ENCODE measurements at places on chromosomes 5 and 9. TPM values are rescaled to one million over a fixed set of nuclear protein-coding genes. Genes with fewer than 3 reads are reported as not detected.

DNA sequence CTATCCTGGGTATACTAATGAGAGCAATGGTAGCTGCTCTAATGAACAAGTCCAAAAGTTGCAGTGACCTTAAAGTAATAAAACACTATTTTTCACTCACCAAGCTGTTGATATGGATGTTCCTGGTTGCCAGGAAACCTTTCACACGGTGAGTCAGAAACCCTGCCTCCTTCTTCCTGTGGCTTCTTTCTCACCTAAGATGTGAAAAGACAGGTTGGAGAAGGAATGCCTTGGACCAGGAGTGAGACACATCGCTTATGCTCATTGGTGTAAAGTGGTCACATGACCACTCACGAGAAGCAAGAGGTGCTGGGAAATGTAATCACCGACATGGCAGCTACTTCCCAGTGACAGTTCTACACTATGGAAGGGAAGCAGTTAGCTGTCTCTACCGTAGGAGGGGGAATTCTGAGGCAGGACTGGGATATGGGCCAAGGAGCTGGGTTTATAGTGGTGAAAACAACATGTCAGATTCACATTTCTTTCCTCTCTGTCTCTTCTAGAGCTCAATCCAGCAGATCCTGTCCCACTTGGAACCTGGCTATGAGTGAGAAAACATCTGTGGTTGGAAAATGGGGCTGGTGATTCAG lies 320.4 kb upstream of the KLF4 start:
- no peaks in the 10 kb centered on the region for H3K36me3 ChIP-seq
- H3K4me1 ChIP-seq, result no peaks in the 10 kb centered on the region
- H3K4me3 ChIP-seq, result no peak overlapping the region
- DNase-seq, result no peak
- no peak overlapping the region for H3K27ac ChIP-seq

- H3K27ac ChIP-seq, result no peak overlapping the region
- H3K36me3 ChIP-seq, result no peaks in the 10 kb centered on the region
- no peaks in the 10 kb centered on the region for H3K4me1 ChIP-seq
- no peak for DNase-seq
- peaks cover 5% of the 10 kb centered on the region for H3K27me3 ChIP-seq
These were observed 131.1 kb upstream of the NR4A3 start for GRCh38 chr9:99690573-99690972.

- no peaks in the 10 kb centered on the region for H3K4me1 ChIP-seq
- no peaks in the 10 kb centered on the region for H3K36me3 ChIP-seq
- DNase-seq, result peak; percentile 27
These were observed 63.6 kb upstream of the SLC28A3 start for GRCh38 chr9:84404095-84404686.

GRCh38 chr5:151215546-151215880 lies 8.4 kb downstream of the CCDC69 start:
- DNase-seq, result no peak
- peaks cover 72% of the 10 kb centered on the region for H3K4me1 ChIP-seq
- H3K4me3 ChIP-seq, result peak overlapping the region; percentile 82
- H3K36me3 ChIP-seq, result peaks cover 17% of the 10 kb centered on the region
- peak overlapping the region; percentile 97 for H3K27ac ChIP-seq
- no peaks in the 10 kb centered on the region for H3K27me3 ChIP-seq

DNA sequence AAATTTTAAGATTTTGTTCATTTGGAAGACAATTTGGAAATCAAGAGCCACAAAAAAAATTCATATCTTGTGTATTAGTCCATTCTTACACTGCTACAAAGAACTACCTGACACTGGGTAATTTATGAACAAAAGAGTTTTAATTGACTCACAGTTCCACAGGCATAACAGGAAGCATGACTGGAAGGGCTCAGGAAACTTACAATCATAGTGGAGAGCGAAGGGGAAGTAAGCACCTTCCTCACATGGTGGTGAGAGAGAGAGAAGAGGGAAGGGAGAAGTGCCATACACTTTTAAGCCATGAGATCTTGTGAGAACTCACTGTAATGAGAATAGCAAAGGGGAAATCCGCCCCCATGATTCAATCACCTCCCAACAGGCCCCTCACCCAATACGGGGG lies 274.4 kb downstream of the KCNN2 start:
- DNase-seq, result no peak
- H3K4me1 ChIP-seq, result no peaks in the 10 kb centered on the region
- no peaks in the 10 kb centered on the region for H3K36me3 ChIP-seq
- H3K27ac ChIP-seq, result no peak overlapping the region
- no peak overlapping the region for H3K4me3 ChIP-seq

The FCHSD1 gene
- total RNA-seq, result 46.0 TPM

The RGS7BP gene
- not detected for total RNA-seq

The TMEM38B gene
- 13.8 TPM for total RNA-seq

All from activated CD4-positive, alpha-beta memory T cell treated with anti-CD3 and anti-CD28 coated beads for 36 hours (primary cell).